ENCODE measurements at places on chromosomes 6 and 20. TPM values are rescaled to one million over a fixed set of nuclear protein-coding genes. Genes with fewer than 3 reads are reported as not detected.
A peak's percentile ranks its signal among the peaks of the same experiment; 100 is the strongest.

The LY6G6C gene
- total RNA-seq, result not detected

DNA sequence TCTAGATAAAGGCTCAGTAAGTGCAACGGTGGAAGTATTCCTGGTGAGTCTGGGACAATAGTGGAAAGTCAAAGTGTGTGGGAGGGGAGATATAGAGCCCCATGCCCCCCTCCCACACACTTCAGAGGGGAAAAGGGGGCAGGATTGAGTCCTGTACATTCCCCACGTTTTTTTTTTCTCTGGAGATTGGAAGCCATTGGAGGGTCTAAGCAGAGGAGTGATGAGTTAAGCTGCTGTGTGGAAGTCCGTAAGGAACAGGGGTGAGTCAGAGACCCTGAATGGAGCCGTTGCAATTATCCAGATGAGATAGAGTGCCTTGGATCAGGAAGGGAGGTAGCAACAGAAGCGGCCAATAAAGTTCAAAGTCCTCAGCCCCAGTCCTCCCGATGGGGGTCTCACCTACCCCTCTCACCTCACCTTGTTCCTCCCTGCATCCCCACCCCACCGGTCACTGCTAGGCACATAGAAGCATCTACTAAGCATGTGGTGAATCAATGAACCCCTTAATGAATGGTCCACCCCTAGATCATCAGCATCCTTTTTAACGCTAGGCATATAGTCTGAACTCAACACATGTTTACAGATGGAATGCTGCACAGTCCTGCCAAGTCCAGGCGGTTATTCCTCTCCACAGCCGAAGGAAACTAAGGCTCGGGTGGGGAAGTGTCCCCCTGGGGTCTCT, 662 bp upstream of the SLC9A8 start:
- no peak for DNase-seq

DNA sequence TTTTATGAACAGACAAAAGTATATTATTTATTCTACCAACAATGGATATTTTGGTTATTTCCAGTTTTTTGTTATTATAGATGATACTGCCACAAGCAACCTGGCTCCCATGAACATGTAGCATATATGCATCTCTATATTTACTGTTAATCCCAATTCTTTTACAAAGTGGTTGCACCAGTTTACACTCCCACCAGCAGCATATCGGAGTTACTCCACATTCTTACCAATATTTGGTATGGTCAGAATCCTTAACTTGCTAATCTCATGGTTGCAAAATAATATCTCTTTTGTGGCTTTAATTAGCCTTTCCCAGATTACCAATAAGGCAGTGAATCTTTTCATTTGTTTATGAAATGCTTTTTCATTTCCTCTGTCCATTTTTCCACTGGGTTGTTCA, 137.6 kb upstream of the CDYL start:
- DNase-seq, result no peak

GRCh38 chr20:1381753-1382591, 10.9 kb downstream of the FKBP1A start:
- no peak for DNase-seq

DNA sequence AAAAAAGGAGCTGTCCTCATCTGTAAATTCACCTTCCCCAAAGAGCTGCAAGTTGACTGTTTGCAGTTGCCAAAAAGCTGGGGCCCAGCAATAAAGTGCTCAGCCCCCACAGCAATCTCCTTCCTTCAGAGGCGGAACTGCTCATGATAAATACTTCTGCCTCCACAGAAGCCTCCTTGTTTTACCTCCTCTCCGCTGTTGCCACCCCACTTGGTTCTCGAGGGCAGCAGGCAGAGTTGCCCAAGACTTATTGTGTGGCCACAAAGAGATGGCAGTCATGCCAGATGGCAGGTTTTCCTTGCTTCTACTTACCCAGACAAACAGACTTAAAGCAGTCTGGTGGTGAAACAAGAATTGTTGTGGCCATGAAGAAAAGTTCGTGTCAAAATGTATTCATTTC, 66.3 kb downstream of the SLX4IP start:
- DNase-seq, result peak; percentile 29

GRCh38 chr20:36243726-36244125, 7.4 kb downstream of the AAR2 start:
- DNase-seq, result no peak

The BCAS1 gene
- not detected for total RNA-seq

DNA sequence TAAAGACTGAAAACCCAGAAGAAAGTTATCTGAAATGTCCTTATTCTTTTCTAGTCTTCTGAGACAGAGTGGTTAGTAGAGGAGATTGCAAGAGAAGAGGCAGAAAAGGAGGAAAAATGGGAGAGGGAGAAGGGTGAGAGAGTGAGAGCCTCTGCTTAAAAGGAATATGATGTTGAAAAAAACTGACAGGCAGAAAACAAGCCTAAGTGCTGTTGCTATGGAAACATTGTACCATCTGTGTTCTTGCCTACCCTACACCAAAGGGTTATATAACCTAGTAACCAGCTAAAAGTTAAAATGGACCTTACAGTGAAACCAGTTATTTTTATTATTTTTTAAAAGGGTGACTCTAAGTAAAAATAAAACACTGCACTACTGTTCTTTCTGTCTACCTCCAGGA, 28.3 kb upstream of the SH3BGRL2 start:
- no peak for DNase-seq

DNA sequence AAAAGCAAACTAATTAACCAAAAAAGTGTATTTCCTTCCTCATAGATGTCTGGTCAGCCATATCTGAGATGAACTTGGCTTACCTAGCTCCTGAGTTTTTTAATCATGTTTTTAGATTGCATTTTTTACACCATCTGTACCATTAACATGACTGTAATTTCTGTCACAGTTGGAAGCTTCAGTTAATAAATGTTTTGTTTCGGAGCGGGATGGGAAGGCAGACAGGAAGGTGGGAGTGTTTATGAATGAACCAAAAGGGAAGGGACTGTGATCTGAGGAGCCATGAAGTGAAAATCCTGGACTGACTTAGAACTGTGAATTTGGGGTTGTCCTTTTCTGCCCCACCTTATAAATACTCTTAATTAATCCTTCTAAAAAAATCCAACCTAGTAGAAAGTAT, 445.6 kb upstream of the SOX4 start:
- DNase-seq, result no peak

GRCh38 chr6:7390226-7390878, 744 bp downstream of the RIOK1 start:
- no peak for DNase-seq

The SCRT2 gene
- not detected for total RNA-seq

- DNase-seq, result no peak
Measured at GRCh38 chr6:33670971-33671743, 40.3 kb downstream of the UQCC2 start.

The REM1 gene
- not detected for total RNA-seq

DNA sequence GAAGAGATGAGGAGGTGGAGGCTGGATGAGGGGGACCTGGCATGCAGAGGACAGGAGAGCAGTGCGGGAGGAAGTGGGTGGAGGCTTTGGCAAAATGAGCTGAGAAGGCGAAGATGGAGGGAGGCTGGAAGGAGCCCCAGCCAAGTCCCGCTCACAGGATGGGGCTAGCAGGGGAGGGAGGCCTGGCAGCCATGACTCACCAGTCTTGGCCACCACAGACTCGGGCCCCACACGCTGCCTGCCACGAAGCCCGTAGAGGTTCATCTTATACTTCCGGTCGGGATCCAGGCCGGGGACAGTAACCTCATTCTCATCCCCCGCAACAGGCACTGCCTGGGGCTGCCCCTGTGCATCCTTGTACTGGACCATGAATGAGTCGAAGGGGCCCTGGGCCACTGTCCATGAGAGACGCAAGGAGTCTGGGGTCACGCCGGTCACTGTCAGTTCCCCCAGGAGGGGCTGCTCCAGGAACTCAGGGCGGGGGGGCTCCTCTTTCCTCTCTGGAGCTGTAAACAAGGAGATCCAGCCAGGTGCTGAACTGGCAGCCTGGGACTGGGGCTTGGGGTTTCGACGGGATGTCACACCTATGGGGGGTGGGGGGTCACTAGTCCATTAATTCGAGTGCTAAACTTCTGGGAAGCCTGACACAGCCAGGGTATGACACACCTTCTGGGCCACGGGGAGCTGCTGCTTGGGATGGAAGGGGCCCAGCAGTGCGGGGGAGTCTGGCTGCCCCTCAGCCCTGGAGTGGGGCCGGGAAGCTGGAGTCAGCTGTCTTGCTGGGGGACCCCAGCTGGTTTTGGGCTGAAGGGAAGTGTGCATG, 27.8 kb downstream of the TNXB start:
- DNase-seq, result no peak

GRCh38 chr6:38871741-38872568, 156.8 kb downstream of the DNAH8 start:
- DNase-seq, result peak; percentile 66

DNA sequence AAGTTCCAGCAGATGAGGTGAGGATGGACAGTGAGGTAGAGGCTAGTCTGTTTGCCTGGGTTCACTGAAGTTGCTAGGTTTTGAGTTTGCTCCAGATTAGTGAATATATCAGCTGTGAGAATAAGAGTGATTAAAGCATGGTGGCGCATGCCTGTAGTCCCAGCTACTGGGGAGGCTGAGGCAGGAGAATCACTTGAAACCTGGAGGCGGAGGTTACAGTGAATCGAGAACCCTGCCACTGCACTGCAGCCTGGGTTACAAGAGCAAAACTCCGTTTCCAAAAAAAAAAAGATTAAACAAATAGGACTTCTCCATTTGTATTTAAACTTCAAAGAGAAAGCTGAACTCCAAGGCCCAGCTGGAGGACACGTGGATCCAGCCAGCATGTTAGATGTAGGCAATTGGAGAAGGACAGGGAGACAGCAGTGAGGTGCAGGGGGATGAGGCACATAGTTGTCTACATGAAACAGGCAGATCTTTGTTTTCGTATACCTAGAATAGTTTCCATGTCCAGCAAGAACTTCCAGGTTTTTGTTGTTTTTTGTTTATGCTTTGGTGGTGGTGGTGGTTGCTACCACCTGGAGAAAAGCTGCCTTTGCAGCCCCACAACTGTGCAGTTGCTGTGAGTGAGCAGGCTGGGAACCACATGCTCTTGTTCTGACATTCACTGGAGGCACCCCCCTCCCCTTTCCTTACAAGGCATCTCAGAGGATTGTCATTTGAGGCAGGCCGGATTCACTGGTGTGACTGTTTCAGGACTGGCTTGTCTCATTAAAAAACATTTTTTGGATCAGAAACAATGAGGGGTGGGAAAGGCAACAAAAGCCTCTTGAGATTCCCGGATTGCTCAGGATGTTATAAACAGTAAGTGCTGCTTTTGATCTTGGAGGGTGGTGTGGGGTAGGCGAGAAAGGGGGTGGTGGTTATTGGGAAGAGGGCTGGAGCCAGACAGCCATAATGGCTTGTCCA, 72.3 kb downstream of the JARID2 start:
- no peak for DNase-seq

GRCh38 chr6:128841518-128841917, 41.4 kb upstream of the LAMA2 start:
- no peak for DNase-seq

The LAMP5 gene
- total RNA-seq, result not detected

DNA sequence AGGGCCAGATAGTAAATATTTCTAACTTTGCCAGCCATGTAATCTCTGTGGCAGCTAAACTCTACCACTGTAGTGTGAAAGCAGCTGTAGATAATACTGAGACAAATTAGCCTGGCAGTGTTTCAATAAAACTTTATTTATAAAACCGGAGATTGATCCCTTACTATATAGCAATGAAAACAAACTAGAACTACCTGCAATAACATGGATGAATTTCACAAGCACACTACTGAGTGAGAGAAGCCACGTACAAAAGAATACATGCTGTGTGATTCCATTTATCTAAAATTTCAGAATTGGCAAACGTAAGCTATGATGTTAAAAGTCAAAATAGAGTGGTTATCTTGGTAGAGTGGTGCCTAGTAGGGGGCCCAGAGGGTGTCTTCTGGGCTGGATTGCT, 198.7 kb upstream of the SGK1 start:
- DNase-seq, result no peak

GRCh38 chr6:121413879-121414278, 21.6 kb upstream of the GJA1 start:
- DNase-seq, result no peak

Measured in activated CD4-positive, alpha-beta memory T cell treated with anti-CD3 and anti-CD28 coated beads, Interleukin-2, amount 10 ng/mL, durations not matched to agents 7 days and 5 days (primary cell).